ENCODE measurements at places on chromosomes 5 and 9.

DNA sequence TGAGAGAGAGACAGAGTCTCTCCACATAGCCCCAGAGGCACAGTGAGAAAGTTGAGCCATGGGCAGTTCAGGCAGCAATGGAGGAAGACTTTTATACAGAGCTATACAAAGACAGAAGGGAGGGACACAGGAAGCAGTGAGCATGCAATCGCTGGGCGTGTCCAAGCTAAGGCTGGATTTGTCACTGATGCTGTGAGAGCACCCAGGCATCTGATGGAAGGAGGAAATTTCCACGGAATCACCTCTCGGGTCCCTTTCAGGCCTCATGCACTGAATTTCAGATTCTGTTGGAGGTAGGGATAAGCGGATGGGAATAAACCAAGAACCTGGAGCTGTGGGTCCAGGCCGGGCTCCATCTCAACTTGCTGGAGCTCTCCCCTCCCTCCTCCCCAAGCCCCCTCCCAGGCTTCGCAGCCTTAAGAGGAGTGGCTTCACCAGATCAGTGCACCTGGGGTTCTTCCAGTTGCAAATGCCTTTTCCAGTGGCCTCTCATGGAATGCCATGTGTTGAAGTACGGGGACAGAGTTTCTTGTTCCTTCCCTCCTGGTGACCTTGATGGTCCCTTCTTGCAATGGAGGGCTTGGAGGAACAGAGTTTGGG is 114.8 kb upstream of the ALDH1B1 start:
- DNase-seq, result no peak

DNA sequence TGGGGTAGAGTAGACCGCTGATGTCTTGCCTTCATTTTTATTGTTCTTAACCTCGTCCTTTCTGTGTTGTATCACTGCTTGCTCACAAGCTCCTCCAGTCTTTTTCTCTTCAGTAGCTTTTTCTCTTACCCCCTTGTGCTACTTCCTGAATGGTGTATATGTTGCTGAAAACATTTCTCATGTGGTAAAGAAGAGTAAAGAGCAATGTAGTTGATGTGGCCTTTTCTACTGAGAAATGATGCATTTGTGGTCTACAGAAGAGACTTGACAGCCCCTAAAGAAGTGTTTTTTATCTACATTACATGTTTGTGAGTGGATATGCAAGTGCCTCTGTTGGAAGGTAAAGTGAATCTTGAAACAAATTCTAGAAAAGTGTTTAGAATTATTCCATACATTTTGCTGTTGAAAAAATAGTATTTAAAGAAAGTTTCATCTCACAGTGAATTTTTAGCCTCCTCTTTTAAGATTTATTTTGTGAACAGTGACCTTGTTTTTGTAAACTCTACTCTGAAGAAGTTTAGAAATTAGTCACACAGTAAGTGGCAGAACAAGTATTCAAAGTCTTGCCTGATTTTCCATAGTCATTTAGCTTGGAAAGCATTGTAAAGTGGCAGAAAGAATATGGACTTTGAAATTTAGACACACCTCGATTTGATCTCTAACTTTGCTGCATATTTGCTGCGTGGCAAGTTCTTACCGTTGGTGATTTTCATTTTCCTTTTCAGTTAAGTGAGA is 17.4 kb downstream of the CDC42SE2 start:
- no peak for DNase-seq

DNA sequence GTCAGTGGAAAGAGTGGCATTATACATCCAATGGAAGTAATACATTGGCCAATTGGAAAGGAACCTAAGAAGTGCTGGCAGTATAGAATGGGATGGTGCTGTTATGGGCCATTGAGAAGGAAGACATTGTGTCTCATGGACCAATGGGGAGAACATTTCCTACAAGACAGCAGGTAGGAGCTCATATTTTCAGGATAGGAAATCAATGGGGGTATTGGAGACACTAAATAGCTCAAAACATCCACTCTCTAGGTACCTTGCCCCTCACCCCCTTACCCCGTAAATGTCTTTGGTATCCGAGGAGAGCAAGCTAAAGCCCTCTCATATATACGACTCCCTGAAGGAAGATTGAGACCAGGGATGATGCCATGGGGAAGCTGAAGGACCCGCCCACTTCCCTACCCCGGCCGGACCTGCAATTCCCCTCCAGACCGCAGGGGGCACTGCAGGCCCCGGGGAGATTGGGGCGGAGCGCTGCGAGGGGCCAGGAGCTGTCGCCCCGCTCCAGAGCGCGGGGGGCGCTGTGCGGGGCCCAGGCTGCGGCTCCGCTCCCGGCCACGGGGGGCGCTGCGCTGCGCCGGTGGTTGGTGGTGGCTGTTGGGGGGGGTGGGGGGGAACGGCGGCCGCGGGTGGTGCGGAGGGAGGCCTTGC is at the start of gene KDM3B:
Gene KDM3B, plus strand, starts transcription at position 615 of the 651 bp plus-strand sequence. CDS start 111 bp downstream, outside the sequence.
- peak; percentile 75 for DNase-seq

DNA sequence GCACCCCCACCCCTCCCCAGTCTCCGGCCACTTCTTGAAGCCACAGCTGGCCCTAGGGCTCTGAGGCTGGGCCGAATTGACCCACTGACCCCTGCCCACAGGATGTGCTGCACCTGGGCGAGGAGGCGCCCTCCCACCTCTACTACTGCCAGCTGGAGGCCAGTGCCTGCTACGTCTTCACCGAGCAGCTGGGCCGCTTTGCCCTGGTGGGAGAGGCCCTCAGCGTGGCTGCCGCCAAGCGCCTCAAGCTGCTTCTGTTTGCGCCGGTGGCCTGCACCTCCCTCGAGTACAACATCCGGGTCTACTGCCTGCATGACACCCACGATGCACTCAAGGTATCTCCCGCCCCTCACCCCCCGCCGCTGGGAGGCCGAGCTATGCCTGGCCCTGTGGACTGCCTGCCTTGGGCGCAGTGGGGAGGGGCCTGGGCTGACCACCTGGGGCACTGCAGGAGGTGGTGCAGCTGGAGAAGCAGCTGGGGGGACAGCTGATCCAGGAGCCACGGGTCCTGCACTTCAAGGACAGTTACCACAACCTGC is 21.3 kb downstream of the HK3 start:
- DNase-seq, result no peak

- no peak for DNase-seq
Measured at GRCh38 chr5:38316544-38317224, 58.3 kb downstream of the EGFLAM start.

- no peak for DNase-seq
Measured at GRCh38 chr9:3873818-3874217, 348.0 kb upstream of the RFX3 start.

DNA sequence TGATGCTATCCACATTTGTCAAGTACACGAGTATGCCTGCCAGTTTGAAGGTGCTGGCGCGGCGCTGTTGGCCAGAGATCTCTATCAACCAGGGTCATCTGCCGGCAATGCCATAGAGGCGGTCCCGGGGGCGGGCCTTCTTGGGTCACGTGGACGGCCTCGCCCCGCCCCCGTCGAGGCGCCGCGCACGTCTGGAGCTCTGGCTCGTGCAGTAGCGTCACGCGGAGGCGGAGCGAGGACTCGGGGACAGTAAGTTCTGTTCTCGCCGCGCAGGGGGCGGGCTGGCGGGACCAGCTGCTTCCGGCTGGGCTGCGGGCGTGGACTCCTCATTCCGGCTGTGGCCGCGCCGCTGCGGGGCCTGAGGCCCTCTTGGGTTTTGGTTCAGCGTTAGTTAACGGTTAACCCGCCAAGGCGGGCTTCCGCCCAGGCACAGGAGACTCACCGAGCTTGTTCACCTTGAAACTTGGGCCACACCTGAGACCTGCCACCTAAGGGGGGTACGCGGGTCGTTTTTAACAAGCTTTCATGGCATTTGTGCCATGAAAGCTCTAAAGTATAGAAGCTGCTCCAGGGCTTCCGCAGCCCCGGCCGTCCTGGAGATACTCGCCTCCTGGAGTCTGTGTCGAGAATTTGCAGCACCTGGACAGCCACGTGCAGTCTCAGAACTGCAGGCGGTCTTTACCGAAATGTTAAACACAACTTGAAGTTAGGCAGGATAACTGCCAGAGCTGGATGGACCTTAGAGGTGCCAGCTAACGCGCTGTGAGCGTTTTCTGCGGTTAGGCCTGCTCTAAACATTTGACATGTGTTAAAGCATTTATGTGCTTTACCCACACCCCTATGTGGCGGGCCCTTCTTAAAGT is at the start of gene RFESD:
Gene RFESD, plus strand, starts transcription at position 209 of the 863 bp plus-strand sequence. CDS start 5,495 bp downstream, outside the sequence.
- DNase-seq, result peak; percentile 87

- DNase-seq, result no peak
Measured at GRCh38 chr5:179619776-179620175, 3.7 kb downstream of the HNRNPH1 start.

GRCh38 chr5:177473443-177474001 is at the start of gene DBN1:
TSS of gene DBN1 (minus strand) at chr5:177473634. CDS start at chr5:177473521, 113 bp downstream.
- no peak for DNase-seq

DNA sequence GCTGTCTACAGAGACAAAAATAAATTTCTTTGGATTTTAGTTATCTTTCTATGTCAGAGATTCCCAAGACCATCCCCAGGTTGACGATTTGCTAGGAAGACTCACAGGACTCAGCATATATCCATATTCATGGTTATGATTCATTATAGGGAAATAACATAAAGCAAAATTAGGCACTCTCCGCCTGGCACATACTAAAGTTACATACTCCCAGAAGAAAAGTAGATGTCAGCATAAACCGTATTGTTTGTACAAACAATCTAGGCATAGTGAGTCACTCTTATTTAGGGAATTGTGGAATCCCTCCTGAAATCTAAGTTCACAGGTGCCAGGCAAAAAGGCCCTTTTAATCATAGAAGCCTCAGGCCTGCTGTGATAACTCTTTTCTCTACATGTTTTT is 62.9 kb downstream of the INSL6 start:
- DNase-seq, result no peak

DNA sequence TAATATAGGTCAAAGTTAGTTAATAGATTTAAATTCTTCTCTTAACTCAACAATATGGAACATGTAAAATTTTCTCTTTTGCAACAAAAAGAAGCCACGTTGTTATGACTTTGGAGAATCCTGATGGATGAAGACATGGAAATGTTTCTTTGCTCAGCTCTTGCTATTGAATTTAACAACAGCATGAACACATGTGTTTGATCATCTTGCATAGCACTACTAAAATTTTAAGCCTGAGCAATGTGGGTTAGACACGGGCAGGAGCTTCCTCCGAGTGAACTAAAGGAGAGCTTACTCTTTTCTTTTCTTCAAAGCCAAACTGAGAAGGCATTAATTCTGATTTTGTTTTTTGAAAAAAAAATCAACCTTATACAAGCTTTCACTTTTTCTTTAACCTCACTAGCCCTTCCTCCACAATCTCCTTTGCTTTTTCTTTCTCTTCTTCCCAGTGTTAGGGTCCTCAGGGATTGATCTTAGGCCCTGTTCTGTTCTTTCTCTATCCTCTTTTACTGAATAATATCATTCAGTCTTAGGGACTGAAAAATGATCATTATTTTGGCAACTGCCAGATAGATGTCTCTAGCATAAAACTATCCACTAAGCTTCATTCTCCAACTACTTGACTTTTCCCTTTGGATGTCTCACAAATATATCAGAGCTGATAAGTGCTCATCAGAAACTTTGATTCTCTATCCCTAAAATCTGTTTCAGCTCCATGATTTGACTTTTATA is 36.9 kb downstream of the ADAMTS19 start:
- no peak for DNase-seq

GRCh38 chr9:69824499-69825252 is 4.1 kb downstream of the CFAP95 start:
- DNase-seq, result no peak

- no peak for DNase-seq
Measured at GRCh38 chr9:135014311-135015010, 73.0 kb upstream of the OLFM1 start.

DNA sequence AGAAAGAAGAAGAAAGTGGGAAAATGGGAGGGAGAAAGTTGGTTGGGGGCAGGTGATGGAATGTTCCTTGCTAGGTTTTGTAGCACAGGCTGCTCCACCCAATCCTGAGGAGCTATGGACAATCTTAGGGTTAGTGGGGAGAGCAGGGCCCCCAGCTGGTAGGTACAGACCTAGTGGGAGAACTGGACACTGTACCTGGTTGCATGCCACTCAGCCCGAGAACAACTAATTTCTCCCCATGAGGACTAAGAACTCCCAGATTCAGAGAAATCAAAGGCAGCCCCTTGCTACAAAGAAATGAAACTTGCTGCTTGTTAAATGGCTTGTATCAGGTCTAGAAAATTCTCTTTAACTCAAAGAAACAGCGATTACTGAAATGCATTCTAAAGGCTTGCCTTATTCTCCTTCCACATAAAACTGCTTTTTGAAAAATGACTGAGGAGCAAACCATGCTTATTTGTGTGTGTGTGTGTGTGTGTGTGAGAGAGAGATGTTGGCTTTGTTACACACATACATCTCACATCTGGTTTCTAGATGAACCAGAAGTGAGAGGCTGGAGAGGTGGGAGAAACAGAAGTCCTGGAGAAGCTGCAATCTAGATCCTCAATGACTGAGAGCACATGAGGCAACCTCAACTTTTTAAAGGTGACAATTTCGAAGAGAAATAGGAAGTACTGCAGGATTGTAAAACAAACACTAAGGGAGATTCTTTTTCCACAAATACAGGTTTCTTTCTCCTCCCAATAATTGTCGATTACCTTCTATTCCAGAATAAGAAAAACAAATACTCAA is 28.9 kb downstream of the FYB1 start:
- DNase-seq, result no peak

DNA sequence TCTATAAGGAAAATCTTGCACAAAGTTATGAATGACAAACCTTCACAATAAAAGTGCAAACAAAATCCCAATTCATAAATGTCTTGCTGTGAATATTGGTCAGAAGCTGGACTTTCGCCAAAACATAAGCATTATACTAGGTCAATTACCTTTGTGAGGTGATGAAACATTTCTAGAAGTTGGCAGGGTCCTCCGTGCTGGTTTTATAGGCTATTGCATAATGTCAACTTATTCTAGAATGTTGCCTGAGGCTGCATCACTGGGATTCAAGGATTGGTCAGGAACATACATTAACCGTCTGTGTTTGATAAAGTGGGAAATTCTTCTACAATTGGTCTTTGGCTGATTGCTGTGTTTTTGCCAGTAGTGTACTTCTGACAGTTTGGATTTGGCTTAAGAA is 49.8 kb upstream of the PALM2AKAP2 start:
- no peak for DNase-seq

Measured in stimulated activated CD4-positive, alpha-beta T cell treated with anti-CD3 and anti-CD28 coated beads, Interleukin-1b, Interleukin-23, amount 100 ng/mL, for 24 hours (primary cell).